Stimulated activated CD4-positive, alpha-beta T cell treated with anti-CD3 and anti-CD28 coated beads, Interleukin-1b, Interleukin-23, amount 100 ng/mL, for 1 hour (primary cell): ENCODE measurements at places on chromosomes 2 and 18.

GRCh38 chr2:17754773-17755425, 961 bp downstream of the GEN1 start:
- no peak for DNase-seq

DNA sequence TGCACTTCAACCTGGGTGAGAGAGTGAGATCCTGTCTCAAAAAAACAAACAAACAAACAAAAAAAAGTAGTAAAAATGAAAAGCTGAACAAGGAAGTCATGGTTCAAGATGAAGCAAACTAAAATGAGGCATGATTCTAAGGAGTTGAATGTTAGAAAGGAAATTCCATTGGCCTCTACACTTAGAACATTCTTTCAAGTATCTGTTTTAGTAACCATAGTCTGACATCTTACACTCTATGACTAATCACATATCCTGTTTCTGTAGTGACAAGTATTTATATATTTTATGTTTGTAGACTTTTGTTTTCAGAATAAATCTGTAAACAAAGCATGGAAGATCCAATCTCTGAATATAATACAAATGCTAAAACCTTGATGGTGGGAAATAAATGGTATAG, 164.1 kb downstream of the KIAA1328 start:
- no peak for DNase-seq

DNA sequence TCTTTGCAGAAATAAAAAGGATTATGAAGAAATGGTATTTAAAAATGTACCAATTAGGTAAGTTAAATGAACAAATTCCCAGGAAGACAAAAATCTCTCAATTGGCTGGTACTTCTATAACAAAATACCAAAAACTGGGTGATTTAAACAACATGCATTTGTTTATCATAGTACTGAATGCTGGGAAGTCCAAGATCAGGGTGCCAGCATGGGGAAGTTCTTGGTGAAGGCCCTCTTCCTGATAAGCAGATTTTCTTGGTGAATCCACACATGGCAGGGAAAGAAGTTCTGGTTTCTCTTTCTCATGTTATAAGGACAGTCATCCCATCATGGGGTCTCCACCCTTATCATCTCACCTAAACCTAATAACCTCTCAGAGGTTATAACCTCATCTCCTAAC, 271.6 kb upstream of the SETBP1 start:
- no peak for DNase-seq

DNA sequence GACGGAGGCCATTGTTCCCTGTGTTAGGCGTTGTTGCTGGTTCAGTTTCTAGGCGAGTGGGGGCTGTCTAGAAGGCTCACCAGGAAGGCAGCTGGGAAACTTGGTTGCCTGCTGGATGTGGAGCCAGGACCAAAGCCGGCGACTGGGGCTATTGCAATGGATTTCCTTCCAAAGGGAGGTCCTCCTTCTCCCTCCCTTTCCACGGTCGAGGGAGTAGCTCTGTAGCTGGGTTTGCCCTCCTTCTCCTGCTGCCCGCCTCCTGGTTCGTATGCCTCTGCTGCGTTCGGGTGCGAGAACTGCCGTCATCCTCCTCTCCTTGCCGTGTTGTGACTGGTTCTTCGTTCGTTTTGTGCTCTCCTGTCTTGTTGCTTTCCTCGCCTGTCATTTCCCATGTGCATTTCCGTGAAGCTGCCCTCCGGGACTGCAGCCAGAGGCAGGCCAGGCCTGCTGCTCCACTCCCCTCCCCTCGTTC, 203.4 kb downstream of the NEDD4L start:
- DNase-seq: no peak

DNA sequence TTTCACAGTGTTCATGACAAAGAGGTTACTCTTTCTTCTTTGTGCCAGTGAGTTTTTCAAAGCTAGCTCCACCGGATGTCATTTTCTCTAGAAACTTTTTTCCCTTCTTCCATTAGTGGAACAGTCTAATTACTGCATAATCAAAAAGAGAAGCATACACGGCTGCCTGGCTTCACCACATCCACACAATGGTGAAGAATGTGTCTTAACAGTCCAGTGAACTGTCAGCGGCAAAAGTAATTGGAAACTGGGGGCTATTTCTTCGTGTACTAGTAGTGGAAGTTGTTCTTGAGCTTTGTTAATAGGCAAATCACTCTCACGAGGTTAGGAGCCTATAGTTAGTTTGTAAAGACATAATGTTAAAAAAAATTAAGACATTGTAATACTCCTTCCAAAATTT, 32.9 kb upstream of the PIK3C3 start:
- DNase-seq: no peak

- DNase-seq: no peak
These were observed 26.6 kb downstream of the CROCC2 start for GRCh38 chr2:240932724-240933047.

DNA sequence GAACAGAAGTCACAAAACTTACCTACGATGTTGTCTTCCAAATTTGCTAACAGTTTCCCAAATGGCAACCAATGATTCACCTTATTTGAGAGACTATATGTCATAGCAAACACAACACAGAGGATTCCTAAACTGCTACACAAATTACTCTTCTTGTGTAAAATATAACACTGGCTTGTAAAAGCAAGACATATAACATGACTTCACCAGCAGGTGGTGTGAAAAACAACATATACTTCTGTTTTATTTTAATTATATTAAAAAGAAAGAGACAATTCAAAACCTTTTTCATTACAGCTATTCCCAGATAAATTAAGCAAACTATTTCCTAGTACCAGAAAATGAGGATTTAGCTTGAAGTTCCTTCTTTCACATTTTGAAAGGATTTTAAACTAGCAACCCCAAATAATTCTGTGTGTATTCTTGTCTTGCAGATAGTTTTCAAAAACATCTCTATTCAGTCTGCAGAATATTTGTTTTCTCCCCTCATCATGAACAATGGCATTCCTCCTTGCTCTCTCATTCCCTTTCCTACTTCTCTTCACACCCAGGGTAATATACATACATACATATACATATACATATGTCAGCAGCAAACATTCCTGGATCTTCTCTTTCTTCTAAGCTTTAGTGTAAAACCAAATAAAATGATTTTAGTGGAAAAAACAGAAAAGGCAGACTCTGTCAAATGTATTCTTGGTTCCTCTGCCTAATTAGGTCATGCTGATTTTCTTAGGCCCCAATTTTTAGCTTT, 62.1 kb downstream of the SCN3A start:
- no peak for DNase-seq

- no peak for DNase-seq
These were observed 24.5 kb downstream of the CRACDL start for GRCh38 chr2:98911376-98912154.

- no peak for DNase-seq
These were observed 148.8 kb upstream of the HS6ST1 start for GRCh38 chr2:128467321-128467969.

DNA sequence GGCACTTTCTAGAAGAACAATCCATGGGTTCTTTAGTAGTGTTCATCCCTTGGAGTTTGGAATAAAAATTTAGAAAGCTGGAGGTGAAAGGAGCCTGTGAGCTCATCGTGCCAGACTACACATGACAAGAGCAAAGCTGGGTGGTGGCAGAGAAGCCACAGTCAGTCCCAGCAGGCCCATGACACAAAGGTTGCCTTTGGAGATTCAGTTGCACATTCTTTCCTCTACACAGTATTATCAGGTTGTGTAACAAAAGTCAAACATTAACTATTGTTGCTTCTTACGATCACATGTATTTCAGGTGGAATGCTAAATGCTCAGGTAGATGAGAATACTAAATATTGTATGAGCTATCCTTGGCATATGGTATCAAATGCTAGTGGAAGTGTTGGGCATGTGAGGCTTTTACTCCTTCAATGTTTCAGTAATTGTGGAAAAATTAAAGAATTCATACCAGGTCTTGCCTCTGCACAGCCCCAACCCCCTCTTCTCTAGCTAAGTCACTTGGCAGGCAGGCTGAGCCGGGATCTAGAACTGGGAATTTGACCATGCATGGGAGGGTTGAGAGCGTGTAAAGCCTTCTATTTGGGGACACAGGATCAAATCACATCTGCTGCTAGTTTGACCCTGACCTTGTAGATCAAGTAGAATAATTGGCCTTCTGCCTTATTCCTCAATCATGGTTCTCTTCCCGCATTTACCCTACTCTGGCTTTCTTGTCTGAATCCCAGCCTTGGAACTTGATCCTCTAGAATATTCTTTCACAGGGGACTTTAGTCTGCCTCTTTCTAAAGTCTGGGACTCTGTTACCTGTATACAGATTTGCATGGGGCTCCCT, 230.9 kb downstream of the GCA start:
- no peak for DNase-seq

- no peak for DNase-seq
These were observed 140.9 kb downstream of the TCF4 start for GRCh38 chr18:55446996-55447671.

DNA sequence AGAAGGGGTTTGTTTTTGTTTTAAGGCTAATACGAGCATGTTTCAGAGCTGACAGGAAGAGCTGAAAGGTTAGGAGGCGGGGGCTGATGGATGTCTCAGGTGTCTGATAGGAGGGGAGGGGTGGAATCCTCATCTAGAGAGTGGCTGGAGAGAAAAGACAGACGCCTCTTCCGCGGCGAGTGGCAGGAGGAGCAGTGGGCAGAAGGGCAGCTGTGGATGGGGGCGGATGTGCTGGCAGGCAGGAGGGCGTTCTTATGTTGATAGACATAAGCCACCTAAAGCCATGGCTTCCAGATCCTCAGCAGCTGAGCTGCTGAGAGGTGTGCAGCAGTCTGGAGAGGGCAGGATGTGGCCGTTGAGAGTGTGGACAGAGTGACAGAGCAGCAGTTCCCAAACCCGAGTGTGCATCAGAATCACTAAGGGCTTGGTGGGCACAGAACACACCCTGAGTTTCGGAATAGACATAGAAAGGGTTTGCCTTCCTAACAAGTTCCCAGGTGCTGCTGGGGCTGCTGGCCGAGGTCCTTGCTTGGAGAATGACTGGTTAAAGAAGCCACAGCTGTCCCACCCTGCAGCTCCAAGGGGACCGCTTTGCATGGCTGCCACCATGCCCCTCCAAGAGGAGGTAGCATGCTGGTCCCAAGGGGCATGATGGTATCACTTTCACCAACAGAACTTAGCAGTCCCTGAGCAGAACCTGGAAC, 3.0 kb upstream of the ITM2C start:
- DNase-seq: no peak

- no peak for DNase-seq
These were observed 73.1 kb downstream of the LRRC30 start for GRCh38 chr18:7304061-7304370.

DNA sequence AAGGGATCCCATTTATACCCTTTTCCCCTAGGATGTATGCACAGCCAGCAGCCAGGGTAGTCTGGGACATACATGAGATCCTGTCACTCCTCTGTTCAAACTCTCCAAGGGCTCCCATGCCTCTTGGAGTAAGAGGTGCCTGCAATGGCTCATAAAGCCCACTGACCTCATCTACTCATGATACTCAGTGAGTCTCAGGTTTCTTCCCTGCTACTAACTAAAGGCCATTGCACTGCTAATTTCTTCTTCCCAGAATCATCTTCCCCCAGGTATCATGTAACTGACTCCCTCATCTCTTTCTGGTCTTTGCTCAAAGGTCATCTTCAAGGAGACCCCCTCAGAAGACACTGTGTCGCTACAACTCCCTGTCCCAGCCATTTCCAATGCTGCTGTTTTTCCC, 68.2 kb downstream of the CCBE1 start:
- DNase-seq: no peak
